CD8-positive, alpha-beta T cell (primary cell): ENCODE measurements at places on chromosomes 1 and 21. TPM values are rescaled to one million over a fixed set of nuclear protein-coding genes. Genes with fewer than 3 reads are reported as not detected.

Gene ERVH48-1
- total RNA-seq = 0.19 TPM

Gene TMEM222
- 25.2 TPM for total RNA-seq

Gene CRP
- not detected for total RNA-seq

Gene FAM43B
- not detected for total RNA-seq

Gene HES5
- not detected for total RNA-seq

Gene DNAH14
- not detected for total RNA-seq

Gene CD1C
- total RNA-seq = not detected

Gene CBS
- not detected for total RNA-seq

Gene PGLYRP4
- not detected for total RNA-seq

Gene FCGR1A
- total RNA-seq = not detected

Gene GPR153
- total RNA-seq = 0.61 TPM

Gene RAVER2
- total RNA-seq = 1.1 TPM

Gene ASAP3
- 1.0 TPM for total RNA-seq

Gene PROX1
- not detected for total RNA-seq

Gene FBLIM1
- total RNA-seq = not detected

Gene OR2M3
- not detected for total RNA-seq

Gene JMJD4
- 7.4 TPM for total RNA-seq

Gene KLHDC7A
- not detected for total RNA-seq

Gene OLIG1
- not detected for total RNA-seq

Gene S100A16
- total RNA-seq = not detected

Gene GBP1
- 20.8 TPM for total RNA-seq

Gene SLC2A5
- not detected for total RNA-seq

Gene C1orf115
- 0.16 TPM for total RNA-seq

Gene ERICH3
- not detected for total RNA-seq

Gene SPRR2A
- total RNA-seq = not detected

Gene C1orf226
- total RNA-seq = not detected

Gene POTED
- total RNA-seq = not detected

Gene HUNK
- total RNA-seq = not detected
